Stimulated activated CD8-positive, alpha-beta memory T cell treated with anti-CD3 and anti-CD28 coated beads, Interleukin-4, amount 100 ng/mL, for 4 hours (primary cell): ENCODE measurements at places on chromosomes 4 and X.

DNA sequence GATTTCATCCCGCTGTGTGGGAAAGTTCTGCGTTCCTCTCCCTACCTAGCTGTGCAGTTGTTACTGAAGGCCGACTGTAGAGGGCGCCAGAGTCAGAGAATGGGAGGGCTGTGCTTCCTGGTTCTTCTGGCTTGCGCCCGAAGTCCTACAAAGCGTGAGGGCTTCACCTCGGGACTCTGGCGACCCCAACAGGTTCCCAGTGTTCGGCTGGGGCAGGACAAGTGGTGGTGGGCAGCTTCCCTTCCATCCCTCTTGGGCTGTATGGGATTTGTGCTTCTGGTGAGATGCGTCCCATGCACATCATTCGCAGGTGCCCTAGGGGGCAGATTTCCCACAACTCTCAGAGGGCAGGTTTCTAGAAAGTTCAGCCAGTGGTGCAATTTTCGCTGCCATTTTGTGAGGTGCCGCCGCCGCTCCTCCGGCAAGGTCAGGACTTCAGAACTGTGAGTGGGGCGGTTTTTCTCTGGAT is 27.3 kb downstream of the CT45A1 start:
- no peak for DNase-seq

- DNase-seq, result no peak
Measured at GRCh38 chrX:97332963-97333362, 449.3 kb downstream of the RPA4 start.

- DNase-seq, result no peak
Measured at GRCh38 chr4:7625071-7625470, 190.3 kb upstream of the PSAPL1 start.

GRCh38 chrX:12441381-12442128 is 303.3 kb downstream of the FRMPD4 start:
- no peak for DNase-seq

- DNase-seq, result no peak
Measured at GRCh38 chr4:143701365-143701764, 890 bp upstream of the FREM3 start.

DNA sequence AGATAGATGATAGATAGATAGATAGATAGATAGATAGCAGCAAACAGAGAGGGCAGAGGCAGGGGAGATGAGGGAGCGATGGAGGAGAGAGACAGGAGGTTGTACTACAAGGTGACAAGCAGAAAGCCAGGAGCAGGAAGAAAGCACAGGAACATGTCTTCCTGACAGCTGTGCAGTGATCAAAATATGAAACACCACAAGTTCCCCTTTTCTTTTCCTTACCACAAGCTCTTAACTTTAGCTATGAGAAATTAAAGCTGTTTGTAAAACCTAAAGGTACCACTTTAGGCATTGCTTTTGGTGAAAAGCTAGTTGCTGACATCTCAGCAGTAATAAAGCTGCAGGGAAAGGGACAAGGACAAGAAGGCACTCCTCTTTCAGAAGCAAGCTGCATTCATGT is 9.1 kb upstream of the MAGED4B start:
- DNase-seq, result no peak

DNA sequence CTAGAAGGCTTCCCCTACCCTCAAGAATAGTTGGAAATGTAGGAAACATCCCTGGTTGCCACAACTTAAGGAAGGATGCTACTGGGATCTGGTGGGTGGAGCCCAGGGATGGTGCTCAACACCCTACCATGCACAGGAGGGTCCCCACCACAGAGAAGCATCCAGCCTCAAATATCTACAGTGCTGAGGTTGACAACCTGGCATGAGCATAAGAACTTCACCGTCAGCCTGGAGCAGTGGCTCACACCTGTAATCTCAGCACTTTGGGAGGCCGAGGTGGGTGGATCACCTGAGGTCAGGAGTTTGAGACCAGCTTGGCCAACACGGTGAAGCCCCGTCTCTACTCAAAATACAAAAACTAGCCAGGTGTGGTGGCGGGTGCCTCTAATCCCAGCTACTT is 24.0 kb upstream of the ASMTL start:
- DNase-seq, result no peak

DNA sequence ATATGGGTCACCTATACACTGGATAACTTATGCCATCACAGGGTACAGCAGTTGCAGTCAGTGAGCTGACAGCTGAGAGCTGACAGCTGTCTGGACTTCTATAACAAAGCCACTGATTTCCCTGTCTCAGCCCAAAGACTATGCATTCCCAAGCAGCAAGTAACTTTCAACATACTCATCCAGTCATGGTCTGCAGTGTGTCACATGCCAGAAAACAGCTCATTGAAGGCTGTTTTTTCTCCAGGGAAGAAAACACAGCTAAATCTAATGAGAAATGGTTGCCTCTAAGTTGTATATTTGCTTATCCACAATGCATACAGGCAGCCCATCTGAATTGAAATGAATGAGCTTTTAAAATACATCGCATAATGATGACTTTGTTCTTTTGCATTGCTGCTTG is 6.3 kb downstream of the KIAA1210 start:
- DNase-seq, result no peak

GRCh38 chr4:177519481-177520260 is 77.4 kb upstream of the AGA start:
- DNase-seq, result no peak

- no peak for DNase-seq
Measured at GRCh38 chr4:24867766-24868296, 45.0 kb downstream of the CCDC149 start.

DNA sequence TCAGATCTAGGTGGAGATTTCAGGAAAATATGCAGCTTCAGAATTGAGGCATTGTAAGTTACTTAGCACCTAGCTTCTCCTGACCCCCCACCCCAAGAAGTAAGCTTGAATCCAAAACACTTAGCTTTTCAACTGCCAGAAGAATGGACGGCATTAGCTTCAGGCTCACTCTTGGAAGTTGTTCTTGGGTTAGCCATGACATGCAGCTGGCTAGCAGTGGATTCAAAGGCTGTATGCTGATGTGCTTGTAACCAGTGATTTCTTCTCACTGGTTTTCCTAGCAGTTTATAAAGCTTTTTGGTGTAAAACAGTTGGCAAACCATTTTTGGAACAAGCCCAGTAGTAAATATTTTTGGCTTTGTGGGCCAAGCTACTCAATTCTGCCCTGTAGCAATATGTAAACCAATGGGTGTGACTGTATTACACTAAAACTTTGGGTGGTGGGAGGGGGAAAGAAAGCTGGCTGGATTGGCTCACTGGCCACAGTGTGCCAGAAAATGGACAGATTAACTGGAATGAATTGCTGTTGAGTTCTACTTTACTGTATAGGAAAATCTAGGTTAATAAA is 85.6 kb downstream of the SHROOM2 start:
- no peak for DNase-seq

DNA sequence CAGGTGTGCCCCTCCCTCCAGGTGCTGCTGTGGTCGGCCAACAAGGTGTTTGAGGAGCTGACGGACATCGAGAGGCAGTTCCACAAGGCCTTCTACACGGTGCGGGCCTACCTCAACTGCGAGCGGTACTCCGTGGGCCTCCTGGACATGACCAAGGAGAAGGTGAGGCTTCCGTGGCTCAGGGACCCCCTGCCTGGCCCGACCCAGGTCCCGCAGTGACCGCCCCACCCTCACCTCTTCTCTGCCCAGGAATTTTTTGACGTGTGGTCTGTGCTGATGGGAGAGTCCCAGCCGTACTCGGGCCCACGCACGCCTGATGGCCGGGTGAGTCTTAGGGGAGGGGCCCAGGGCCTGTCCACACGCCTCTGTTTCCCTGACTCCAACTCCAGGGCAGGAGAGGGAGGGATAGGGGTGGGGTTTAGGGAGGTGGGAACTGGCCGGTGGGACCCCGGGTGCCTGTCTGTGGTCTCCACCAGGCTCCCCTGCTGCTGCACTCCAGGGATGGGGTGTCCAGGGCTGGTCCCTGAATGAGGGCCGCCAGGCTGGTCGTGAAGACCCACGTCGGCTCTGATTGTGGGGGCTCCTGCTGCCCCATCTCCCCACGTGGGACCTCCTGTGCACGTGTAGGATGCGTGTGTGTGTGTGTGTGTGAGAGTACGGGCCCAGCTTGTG is 20.1 kb downstream of the ATP5ME start:
- DNase-seq, result no peak

GRCh38 chr4:115575851-115576250 is 462.4 kb upstream of the NDST4 start:
- DNase-seq, result no peak

GRCh38 chr4:98641906-98642668 is 16.3 kb downstream of the TSPAN5 start:
- no peak for DNase-seq

DNA sequence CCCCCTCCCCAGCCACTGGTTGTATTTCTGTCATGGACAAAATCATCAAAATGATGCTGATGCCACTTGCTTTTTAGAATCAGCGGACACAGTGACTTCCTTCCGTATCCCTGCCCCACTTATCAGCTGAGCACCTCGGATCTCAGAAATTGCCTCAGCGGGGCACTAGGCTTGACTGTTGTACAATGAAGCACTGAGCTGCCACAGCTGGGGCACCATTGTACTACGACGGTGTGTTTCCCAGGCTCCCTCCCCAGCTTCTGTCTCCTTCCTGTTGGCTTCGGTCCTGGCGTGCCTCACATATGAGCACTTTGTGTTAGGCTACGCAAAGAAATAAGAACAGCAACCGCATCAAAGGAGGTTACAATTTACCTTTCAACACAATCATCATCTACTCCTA is 82.4 kb downstream of the F11 start:
- DNase-seq, result no peak

DNA sequence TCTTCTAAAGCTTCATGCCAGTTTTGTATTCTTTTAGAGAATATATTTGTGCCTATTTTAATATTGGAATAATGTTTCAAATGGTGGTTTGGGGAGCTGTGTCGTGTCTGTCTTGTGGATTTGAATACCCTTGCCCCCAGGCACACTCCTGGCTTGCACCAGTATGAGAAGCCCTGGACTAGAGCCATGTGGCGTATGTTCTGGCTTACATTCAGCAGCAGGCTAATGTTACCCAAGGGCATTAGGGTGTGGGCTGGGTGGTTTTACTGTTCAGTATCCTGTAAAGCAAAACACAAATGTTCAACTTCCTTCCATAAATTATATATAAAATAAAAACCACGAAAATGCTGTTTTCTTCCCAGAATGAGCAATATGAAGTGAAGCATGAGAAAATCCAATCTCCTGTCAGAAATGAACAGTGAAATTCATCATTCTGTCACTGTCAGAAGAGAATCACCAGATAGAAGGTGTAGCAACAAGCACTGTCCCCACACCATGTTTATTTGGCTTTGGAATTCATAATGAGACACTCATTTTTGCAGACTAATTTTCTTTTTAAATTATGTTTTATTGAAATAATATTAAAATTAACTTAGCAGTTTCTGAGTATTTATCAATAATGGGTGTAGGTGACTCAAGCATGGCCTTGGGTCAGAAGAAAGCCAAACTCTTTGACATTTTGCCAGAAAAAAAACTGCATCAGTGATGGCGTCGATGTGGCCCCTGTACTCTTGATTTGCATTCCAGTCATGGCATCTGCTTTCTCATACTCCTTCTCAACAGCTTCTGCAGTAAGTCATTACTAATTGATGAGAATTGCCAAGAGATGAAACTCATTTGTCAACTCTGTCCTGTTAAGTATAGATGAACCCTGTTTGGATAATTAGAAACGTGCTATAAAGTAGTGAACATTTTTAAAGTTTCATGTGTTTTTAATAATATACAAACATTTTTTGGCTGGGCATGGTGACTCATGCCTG is 43.8 kb downstream of the WWC2 start:
- no peak for DNase-seq

DNA sequence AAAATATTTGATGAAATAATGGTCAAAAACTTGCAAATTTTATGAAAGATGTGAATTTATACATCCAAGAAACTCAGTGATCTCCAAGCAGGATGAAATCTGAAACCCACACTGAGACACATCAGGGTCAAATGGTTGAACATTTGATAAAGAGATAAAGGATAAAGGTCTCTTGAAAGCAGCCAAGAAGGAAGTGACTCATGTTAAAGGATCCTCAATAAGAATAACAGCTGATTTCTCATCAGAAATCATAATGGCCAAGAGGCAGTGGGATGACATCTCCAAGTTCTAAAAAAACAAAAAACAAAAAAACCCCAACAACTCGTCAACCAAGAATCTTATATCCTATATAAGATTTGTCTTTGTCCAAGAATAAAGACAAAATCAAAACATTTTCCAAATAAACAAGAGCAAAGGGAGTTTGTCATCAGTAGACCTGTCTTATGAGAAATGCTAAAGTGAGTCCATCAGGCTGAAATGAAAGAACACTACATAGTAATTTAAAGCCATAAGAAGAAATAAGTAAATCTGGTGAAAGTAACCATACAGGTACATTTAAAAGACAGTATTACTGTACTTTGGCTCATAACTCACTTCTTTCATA is 121.7 kb downstream of the PDS5A start:
- DNase-seq, result no peak

- DNase-seq, result no peak
Measured at GRCh38 chr4:1533501-1534064, 127.3 kb upstream of the NKX1-1 start.

DNA sequence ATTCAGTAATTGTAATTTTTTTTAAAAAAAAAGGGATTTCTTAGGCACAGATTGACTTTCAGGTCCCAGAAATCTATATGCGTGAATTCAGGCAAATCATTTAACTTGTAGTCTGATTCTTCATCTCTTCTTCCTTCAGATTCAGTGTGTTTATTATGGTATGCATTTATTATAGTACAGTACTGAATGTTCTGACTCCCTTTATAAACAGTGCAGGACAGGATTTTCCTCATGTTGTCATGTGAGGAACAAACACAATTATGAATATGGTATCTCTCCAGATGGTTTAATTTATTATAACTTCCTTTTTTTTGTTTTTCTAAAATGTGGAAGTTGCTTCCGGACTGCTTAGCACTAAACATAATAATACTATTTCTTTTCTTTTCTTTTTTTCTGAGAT is 54.2 kb downstream of the RPS3A start:
- no peak for DNase-seq

DNA sequence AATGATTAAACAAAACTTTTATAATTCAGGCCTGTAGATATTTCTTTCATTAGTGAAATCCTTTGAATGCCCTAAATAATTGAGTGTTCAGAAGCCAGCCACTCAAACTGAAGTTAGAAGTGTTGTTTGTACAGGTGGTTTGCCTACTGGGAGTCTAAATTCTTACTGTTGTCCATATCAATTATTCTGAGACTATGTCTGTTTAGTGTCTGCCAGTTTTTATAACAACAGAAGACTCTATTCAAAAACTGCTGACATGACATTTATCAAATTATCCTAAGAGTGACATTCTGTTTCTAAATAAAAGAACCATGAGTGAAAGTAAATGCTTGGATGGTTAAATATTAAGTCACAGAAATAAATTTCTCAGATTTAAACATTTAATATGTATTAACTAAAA is 375.1 kb downstream of the FAT4 start:
- no peak for DNase-seq

DNA sequence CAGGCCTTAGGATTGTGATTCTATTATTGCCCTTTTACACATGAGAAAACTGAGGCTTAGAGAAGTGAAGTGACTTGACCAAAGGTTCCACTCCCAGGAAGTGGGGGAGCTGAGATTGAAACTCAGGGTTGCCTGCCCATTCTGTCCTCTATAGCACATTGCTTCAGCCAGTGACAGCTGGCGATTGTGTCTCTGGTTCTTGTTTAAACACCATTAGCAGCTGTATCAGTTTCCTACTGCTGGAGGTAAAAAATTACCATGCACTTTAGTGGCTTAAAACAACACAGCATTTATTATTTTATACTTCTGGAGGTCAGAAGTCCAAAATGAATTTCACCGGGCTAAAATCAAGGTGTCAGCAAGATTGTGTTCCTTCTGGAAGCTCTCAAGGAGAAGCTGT is 205.8 kb upstream of the MAMLD1 start:
- no peak for DNase-seq
